ENCODE measurements at places on chromosomes 2 and 18. TPM values are rescaled to one million over a fixed set of nuclear protein-coding genes. Genes with fewer than 3 reads are reported as not detected.

- H3K27ac ChIP-seq = no peak overlapping the region
- DNase-seq = no peak
- H3K4me1 ChIP-seq = no peaks in the 10 kb centered on the region
Observed at GRCh38 chr18:40810372-40810771, 1144.7 kb upstream of the PIK3C3 start.

GRCh38 chr2:171832489-171832888, 61.6 kb downstream of the SLC25A12 start:
- H3K4me1 ChIP-seq = no peaks in the 10 kb centered on the region
- no peak overlapping the region for H3K4me3 ChIP-seq
- H3K27ac ChIP-seq = no peak overlapping the region
- H3K27me3 ChIP-seq = no peaks in the 10 kb centered on the region
- H3K36me3 ChIP-seq = peaks cover 6% of the 10 kb centered on the region

DNA sequence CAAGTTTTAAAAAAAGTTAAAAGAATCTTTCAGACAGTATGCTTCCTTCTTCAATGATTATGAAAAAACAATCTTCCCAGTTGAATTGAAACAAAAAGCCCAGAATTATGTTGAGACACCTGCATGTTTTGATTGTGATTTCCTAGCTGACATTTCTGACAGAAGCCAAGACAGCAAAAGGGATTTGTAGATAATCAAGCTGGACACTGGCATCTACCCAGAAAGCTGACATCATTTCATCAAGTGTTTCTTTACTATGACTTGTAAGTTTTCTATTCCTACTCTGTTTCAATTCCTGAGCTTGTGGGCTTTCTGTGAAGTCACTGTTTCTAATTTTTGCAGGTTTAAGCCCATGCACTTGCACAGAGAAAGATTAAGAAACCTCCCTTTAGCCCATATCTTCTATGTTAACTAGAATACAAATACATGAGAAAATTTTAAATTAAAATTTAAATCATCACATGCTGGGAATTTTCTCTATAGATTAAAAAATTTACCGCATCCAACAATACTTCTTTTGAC, 82.9 kb upstream of the CCDC85A start:
- no peaks in the 10 kb centered on the region for H3K36me3 ChIP-seq
- no peak for DNase-seq
- no peak overlapping the region for H3K27ac ChIP-seq
- no peaks in the 10 kb centered on the region for H3K27me3 ChIP-seq

DNA sequence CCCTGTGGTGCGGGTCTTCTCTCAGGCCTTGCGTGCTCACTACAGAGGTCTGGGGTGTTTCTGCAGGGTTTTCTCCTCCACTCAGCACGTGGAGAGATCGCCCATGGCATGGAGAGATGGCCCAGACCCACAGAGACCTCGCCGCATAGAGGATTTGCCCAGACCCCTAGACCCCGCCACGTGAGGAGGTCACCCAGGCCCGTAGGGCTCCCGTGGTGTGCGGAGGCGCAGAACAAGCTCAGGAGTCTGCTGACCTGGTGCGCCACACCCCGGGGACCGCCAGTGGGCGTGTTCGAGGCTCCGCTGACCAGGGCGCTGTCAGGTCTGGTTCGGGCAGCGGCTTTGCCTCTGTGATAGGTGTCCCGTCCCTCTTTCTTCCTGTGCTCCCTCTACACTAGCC, 64.5 kb downstream of the ADI1 start:
- peaks cover 9% of the 10 kb centered on the region for H3K36me3 ChIP-seq
- H3K27ac ChIP-seq = no peak overlapping the region
- no peaks in the 10 kb centered on the region for H3K4me1 ChIP-seq
- H3K4me3 ChIP-seq = no peak overlapping the region
- DNase-seq = no peak
- no peaks in the 10 kb centered on the region for H3K27me3 ChIP-seq

- H3K27ac ChIP-seq = no peak overlapping the region
- H3K4me3 ChIP-seq = no peak overlapping the region
- no peaks in the 10 kb centered on the region for H3K27me3 ChIP-seq
Observed at GRCh38 chr2:230898016-230898712, 26.9 kb downstream of the GPR55 start.

SAG gene
- not detected for total RNA-seq

Data from breast epithelium (tissue), 4 donors.